ENCODE measurements at places on chromosomes 5 and 9. TPM values are rescaled to one million over a fixed set of nuclear protein-coding genes. Genes with fewer than 3 reads are reported as not detected.

Gene FGF18
- 5.3 TPM for total RNA-seq

Gene NME5
- total RNA-seq, result 5.6 TPM

Gene ABLIM3
- 13.1 TPM for total RNA-seq

Gene TRMT10B
- 8.7 TPM for total RNA-seq

Gene AK8
- 2.1 TPM for total RNA-seq

Gene CD180
- total RNA-seq, result 0.49 TPM

Gene TOR4A
- 3.7 TPM for total RNA-seq

Gene CNTLN
- 38.5 TPM for total RNA-seq

Gene SNCAIP
- total RNA-seq, result 25.5 TPM

Gene SEMA5A
- total RNA-seq, result 69.0 TPM

Gene TMC1
- total RNA-seq, result 0.27 TPM

Gene MTREX
- 130 TPM for total RNA-seq

Gene SELENOP
- total RNA-seq, result 304 TPM

Gene SH3PXD2B
- 22.8 TPM for total RNA-seq

Gene CTSL
- 79.5 TPM for total RNA-seq

Gene ATP6V1G1
- total RNA-seq, result 250 TPM

Gene CDKN2A
- 0.82 TPM for total RNA-seq

Gene OR13F1
- not detected for total RNA-seq

Gene PJA2
- total RNA-seq, result 203 TPM

Gene GPRIN1
- 24.8 TPM for total RNA-seq

Gene PCDHGA8
- 10.1 TPM for total RNA-seq

Gene LEAP2
- total RNA-seq, result 1.1 TPM

Gene PLK2
- total RNA-seq, result 103 TPM

Gene PCDHGA5
- total RNA-seq, result 10.6 TPM

Gene ALG2
- total RNA-seq, result 32.4 TPM

Gene MUSK
- total RNA-seq, result 1.4 TPM

Gene THG1L
- 13.2 TPM for total RNA-seq

Gene DPYSL3
- 283 TPM for total RNA-seq

Gene LIFR
- 60.8 TPM for total RNA-seq

Gene PCDHA1
- total RNA-seq, result 0.71 TPM

Gene WDR31
- total RNA-seq, result 17.2 TPM

Gene MORN5
- total RNA-seq, result 1.4 TPM

Gene C9orf153
- 1.2 TPM for total RNA-seq

Gene HAPLN1
- total RNA-seq, result 4.8 TPM

Gene SPRY4
- 12.1 TPM for total RNA-seq

Gene REEP2
- total RNA-seq, result 29.5 TPM

Gene GPR151
- total RNA-seq, result not detected

Gene IL4
- not detected for total RNA-seq

Gene HRCT1
- total RNA-seq, result not detected

Gene NUTM2G
- total RNA-seq, result not detected

Gene CDO1
- total RNA-seq, result 64.5 TPM

Gene BAAT
- 0.22 TPM for total RNA-seq

Gene PCDHGA3
- total RNA-seq, result 7.5 TPM

Gene P4HA2
- total RNA-seq, result 61.8 TPM

Gene PKN3
- 8.7 TPM for total RNA-seq

Gene PLPP7
- 15.3 TPM for total RNA-seq

Gene FOXI1
- not detected for total RNA-seq

Gene OR1Q1
- total RNA-seq, result not detected

Data from camera-type eye (tissue), 1 donor.